ENCODE measurements at places on chromosomes 5 and 9. TPM values are rescaled to one million over a fixed set of nuclear protein-coding genes. Genes with fewer than 3 reads are reported as not detected.

ELOVL7 gene
- under 0.01 TPM for total RNA-seq

DNA sequence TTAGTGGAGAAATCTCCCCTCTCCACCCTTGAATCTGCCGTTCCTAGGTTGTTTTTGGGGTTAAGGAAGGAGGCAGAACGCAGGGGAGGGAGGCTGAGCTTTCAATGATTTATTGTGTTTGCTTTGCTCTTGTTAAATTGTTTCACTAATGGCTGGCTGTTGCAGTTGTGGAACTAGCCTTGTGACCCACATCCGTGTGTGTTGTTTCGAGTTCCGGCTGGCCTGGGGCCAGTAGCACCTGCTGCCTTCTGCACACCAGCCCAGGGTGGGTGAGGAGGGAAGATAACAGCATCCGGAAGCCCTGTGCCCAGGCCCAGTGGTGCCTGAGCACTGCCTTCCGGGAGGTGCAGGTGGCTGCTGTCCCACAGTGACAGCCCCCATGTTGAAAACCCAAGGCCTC, 3.6 kb downstream of the ERGIC1 start:
- DNase-seq, result no peak

DNA sequence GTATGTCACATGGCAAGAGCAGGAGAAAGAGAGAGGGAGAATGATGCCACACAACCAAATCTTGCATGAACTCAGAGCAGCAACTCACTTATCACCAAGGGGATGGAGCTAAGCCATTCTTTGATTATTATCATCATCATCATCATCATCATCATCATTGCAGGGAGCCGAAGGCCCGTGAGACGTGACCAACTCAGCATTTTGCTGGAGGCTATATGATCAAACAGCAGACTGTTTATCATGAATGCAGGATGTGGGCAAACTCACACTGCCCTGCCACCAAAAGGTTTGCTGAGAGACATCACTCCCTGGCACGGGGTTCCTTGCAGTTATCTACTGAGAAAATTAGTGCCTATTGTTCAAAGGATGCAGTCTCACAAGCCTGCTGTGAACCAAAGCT, 8.6 kb upstream of the ZNF169 start:
- no peak for DNase-seq

DNA sequence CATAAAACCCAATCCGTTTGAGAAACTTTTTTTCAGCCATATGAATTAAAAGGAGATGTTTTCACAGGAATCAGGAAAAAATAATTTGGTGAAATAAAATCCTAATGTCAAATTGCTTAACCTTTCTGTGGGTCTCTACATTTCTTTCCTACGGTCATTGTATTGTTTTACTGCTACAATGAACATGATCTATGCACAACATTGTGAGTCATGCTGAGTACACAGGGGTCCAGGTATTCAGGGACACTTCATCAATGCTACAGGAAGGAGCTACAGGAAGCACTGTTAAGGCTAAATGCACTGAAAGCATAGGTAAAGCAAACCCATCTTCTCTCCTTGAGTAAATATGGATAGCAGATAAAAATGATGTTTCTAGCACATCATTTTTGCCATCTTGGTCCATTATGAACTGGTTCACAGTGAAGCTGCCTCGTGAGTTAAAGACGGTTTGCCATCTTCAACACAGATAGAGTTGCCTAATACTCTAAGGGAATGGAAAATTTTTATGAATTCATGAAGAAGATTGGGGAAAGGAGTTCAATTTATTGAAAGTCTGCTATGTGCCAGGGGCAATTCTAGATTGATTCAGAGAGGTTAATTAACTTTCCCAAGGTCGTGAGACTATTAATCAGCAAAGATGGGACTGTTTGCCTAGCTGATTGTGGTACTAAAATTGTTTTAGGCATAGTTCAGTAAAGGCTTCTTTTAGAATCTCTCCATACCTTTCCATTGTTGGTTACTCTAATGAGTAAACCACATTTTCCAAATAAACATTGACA, 85.5 kb downstream of the DIRAS2 start:
- DNase-seq, result no peak

DNA sequence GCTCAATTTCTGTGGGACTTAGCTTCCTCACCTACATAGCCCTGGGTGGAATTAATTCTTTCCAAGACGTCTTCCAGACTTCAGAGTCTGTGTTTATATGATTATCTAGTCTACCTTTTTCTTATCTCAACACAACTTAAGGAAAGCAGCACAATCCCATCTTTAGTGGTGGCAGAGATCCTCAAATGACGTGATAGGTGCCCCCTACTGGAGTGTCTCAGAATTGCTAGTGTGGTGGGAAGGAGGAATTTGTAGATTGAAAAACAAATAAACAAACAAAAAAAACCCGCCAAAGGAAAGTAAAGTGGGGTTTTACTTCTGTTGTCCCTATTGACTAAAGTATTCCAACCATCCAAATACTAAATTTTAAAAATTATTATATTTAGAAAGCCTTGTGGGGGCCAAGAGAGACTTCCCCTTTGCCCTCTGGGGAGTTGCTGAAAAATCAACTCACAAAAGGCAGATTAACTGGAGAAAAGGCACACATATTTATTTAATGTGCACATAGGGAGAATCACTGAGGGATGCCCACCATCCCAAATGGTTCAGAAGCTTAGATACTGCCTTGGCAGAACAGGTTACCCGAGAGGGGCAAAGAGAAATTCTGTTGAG, 283.3 kb downstream of the TMEM167A start:
- DNase-seq, result peak; percentile 17
